ENCODE measurements at places on chromosomes 7 and 10.

DNA sequence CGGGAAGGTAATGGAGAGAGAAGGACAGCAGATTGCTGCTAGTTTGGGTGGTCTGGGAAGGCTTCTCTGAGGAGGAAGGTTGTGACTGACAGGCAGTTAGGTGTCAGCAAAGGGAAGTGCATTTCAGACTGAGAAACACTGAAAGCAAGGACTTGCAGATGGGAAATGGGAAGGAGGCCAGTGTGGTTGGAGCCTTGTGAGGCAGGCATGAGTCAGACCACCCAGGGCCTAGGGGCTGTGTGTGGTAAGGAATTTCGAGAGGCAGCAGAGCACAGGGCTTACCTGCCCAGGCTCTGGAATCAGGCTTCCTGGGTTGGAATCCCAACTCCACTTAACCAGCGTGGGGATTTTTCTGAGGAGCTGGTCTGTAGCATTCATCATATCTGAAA lies 53.5 kb downstream of the NRF1 start:
- DNase-seq = no peak

DNA sequence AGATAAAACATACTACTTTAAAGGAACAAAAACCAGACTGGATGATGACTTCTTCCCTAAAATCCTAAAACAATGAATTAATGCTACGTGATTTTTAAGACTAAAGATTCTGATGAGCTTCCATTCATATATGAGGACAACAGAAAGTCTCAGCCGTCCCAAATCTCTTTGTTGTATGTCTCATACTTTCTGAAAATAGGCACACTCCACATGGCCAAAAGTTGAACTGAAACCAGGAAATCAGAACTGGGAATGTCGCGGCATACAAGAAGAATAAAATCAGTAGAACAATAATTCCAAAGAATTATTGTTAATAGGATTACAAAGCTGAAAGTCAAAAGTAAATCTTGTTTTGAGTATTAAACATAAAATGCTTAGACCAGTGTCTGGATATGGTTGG lies 195.4 kb upstream of the GHITM start:
- no peak for DNase-seq

DNA sequence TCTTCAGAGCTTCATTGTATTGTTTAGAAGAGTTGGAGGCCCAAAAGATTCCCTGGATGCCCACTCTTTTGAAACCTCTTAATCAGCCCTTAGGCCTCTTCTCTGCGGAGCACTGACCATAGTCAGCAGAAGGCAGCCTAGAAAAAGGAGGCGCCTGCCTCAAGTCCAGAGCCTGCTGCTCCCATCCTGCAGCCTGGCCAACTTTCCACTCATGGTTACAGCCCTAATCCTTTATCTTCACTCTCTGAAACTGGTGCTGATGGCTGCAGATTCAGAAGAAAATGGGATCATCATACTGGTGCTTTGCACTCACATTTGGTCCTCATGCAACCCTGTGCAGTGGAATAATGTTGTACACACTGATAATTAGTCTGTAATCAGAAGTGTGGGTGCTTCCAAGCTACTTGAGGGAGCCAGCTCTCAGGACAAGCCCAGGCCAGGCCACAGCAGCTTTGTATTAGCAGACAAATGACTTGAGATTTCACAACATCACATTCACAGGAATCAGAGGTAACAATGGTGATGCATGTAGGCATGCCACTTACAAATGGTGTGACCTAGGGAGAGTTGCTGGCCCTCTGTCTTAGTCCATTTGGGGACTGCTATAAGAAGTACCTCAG lies 272.9 kb downstream of the GALNT17 start:
- DNase-seq = no peak

- no peak for DNase-seq
Measured at GRCh38 chr10:104099269-104099668, 13.6 kb upstream of the COL17A1 start.

GRCh38 chr7:114160925-114161324 lies 242.1 kb upstream of the PPP1R3A start:
- DNase-seq = no peak

GRCh38 chr7:51230723-51231122 lies 85.9 kb downstream of the COBL start:
- no peak for DNase-seq

- DNase-seq = no peak
Measured at GRCh38 chr10:113036619-113037018, 86.6 kb downstream of the TCF7L2 start.

DNA sequence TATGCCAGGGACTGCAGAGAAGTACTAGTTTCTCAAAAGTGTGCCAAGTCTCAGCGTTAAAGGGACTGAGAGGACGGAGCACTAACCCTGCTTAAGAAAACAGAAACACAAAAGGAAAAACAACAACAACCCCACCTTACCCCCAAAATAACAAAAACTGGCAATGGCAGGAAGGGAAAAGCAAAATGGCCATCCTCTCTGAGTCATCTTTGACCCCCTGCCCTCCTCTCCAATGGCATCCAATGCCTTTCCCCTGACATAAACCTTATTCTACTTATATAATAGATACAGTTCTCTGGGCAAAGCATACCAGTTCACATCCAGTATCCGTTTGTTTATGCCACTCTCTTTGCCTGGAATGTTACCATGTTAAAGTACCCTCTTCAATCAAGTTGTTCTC lies 1.6 kb downstream of the POLR1F start:
- no peak for DNase-seq

- DNase-seq = no peak
Measured at GRCh38 chr10:78992333-78992732, 76.4 kb upstream of the ZMIZ1 start.

- DNase-seq = no peak
Measured at GRCh38 chr10:18252086-18252485, 111.9 kb downstream of the CACNB2 start.

DNA sequence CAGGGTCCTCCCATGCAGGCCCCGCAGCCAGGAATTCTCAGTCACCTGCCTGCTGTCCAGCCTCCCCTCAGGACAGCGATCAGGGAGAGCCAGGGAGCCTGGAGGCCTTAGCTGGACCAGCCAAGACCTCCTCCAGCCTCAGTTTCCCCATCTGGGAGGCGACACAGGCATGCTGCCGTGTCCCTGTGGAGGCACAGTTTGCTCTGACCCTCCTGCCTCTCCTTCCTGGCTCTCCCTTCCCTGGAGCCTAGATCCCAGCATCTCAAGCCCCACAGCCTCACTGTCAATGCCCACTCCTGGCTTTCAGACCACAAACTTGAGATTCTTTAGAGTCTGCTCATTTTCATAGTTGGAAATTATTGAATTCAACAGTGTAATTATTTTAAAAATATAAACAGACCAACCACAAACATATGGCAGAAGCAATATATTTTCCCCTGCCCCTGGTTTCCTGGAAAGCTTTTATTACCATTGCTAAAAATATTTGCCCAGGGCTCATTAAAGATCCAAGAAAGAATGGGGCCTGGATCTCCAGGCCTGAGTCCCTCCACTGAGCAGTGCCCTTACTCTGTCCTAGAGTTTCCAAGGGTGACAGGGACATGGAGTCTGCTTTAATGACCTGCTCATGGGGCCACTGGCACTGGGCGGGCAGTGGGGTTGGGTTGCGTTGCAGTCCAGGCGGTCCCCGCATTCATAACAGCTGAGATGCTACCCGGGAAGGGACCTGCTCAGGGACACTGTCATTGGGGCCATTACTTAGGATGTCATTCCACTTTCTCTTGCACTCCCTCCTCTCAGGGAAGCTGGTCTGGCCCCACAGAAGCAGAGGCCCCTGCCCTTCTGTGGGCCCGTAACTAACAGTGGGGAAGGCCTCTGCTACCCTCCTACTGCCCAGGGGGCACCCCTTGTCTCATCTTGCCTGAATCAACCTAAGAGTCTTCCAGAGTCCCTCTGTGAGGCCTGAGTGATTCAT lies 81.6 kb upstream of the CHST15 start:
- no peak for DNase-seq

DNA sequence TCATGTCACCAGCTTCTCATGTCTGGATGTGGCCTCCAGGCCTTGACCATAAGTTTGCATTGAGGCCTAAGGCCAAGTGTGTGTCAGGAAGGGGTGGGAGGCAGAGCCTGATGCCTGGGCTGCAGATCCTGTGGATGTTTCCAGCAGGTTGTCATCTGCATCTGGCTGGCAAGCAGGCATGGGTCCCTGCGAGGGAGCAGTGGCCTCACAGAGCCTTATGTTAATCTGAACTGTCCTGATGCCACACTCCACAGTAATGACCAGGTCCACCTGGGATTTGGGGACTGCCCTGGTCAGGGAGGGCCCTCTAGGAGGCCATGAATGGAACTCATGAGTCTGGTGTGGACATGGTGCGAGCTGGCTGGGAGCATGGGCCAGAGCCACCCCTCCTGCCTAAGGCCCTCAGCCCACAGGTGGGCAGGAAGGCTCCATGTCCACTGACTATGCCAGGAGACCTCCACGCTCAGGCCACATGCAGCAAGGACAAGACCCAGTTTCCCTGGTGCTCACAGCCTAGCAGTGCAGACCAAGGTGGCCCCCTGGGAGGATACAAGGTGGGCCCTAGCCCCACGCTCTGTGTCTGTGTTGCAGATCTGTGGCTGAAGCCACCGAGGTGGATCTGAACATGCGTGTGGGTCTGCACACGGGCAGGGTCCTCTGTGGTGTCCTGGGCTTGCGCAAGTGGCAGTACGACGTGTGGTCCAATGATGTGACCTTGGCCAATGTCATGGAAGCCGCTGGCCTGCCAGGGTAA lies 83.1 kb downstream of the ADCY1 start:
- no peak for DNase-seq

DNA sequence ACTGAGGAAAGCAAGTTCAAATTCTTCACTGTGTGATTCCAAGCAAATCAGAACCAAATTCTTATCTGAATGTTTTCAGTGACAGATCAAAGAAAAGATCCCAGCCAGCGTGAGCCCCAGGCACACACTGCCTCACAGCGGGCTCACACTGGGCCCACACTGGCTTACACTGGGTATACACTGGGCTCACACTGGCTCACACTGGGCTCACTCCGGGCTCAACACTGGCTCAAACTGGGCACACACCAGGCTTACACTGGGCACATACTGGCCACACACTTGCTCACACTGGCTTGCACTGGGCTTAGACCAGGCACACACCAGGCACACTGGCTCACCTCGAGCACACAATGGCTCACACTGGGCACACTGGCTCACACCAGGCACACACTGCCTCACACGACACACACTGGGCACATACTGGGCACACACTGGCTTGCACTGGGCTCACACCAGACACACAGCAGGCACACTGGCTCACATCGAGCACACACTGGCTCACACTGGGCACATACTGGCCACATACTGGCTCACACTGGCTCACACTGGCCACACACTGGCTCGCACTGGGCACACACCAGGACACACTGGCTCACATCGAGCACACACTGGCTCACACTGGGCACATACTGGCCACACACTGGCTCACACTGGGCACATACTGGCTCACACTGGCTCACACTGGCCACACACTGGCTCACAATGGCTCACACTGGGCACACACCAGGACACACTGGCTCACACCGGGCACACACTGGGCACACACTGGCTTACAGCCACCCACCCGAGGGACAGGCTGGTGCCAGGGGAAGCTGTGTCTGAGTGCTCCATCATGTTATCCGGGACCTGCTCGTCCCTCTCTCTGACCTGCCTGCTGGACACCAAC lies 156.3 kb downstream of the PTPRN2 start:
- DNase-seq = no peak

- no peak for DNase-seq
Measured at GRCh38 chr7:154906201-154906600, 96.7 kb downstream of the PAXIP1 start.

GRCh38 chr10:108568824-108569223 lies 1354.5 kb downstream of the XPNPEP1 start:
- DNase-seq = no peak

- no peak for DNase-seq
Measured at GRCh38 chr10:70771311-70772194, 13.6 kb downstream of the TBATA start.

DNA sequence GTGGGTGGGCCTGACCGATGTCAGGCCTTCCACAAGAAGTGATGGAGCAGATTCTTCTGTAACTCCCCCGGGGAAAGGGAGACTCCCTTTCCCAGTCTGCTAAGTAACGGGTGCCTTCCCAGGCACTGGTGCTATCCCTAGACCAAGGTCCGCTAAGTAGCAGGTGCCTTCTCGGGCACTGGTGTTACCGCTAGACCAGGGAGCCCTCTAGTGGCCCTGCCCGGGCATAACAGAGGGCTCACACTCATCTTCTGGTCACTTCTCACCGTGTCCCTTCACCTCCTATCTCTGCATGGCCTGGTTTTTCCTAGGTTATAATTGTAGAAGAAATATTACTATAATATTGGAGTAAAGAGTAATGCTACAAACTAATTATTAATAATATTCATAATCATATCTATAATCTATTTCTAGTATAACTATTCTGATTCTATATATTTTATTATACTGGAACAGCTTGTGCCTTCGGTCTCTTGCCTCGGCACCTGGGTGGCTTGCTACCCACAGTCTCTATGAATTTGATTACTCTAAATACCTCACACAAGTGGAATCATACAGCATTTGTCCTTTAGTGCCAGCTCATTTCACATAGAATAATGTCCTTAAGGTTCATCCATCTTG lies 1378.7 kb downstream of the XPNPEP1 start:
- no peak for DNase-seq

GRCh38 chr10:102400076-102400475 lies 4.6 kb downstream of the NFKB2 start:
- no peak for DNase-seq

DNA sequence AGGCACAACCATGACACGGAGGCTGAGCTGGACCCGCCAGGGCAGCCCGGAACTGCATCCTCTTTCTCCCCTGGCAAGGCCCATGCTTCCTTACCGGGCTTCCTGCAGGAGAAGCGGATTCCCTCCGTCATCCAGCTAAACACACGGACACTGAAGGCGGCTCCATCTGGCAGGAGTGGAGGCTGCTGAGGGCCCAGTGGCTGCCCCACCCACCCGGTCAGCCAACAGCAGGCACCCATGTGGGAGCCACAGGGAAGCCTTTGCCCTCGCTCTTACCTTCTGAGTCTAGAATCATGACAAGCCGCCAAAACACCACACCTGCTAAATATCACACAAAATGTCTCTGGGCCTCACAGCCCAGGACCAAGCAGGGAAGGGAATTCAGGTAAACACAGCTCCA lies 321.6 kb upstream of the RNF32 start:
- no peak for DNase-seq

- DNase-seq = no peak
Measured at GRCh38 chr10:108757946-108758345, 1165.4 kb downstream of the XPNPEP1 start.

- no peak for DNase-seq
Measured at GRCh38 chr7:28106321-28106829, 74.2 kb downstream of the JAZF1 start.

GRCh38 chr10:117364110-117364960 lies 10.9 kb downstream of the PDZD8 start:
- DNase-seq = no peak

DNA sequence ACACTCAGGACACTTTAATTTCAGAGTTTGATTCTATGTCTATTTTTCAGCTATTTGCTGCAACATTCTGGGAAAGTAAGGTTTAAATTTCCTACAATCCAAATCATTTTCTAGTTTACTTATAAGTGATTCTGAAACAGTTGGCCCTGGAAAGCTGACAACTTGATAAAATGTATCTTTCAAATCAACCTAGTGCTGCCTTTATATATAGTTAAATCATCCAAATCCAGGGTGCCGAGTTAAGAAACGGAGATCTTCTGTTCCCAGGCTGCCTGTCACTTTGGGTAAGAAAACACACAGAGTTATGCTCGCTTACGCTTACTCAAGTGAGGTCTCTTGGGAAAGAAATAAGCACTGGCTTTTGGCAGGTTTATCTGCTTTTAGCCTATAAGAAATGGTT lies 175.0 kb downstream of the POU6F2 start:
- DNase-seq = no peak

- no peak for DNase-seq
Measured at GRCh38 chr7:157857578-157858075, 520.8 kb downstream of the DNAJB6 start.

Data from stimulated activated CD8-positive, alpha-beta memory T cell treated with anti-CD3 and anti-CD28 coated beads, Interleukin-4, amount 100 ng/mL, for 4 hours (primary cell).